ENCODE measurements at places on chromosomes 7 and 10.
A peak's percentile ranks its signal among the peaks of the same experiment; 100 is the strongest.

DNA sequence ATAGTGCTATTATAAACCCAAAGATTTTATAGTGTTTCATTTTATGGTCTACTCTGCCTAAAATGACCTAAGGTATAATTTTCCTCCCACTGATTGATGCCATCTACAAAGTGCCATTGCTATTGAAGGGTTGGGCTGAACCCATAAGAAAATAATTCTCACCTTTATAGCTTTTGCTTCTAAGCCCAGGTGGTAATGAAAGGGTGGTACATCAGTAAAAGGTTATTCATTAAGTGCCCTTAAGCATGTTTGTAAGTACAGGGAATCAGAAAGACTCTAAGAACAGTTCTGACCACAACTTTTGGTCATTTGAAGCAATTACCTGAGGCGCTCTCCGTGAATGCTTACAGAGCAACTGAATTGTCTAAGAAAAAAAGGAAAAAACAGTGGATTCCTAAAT is 1247.3 kb downstream of the NXPH1 start:
- no peak for DNase-seq

- DNase-seq = no peak
Observed at GRCh38 chr7:36986511-36986933, 262.2 kb upstream of the AOAH start.

DNA sequence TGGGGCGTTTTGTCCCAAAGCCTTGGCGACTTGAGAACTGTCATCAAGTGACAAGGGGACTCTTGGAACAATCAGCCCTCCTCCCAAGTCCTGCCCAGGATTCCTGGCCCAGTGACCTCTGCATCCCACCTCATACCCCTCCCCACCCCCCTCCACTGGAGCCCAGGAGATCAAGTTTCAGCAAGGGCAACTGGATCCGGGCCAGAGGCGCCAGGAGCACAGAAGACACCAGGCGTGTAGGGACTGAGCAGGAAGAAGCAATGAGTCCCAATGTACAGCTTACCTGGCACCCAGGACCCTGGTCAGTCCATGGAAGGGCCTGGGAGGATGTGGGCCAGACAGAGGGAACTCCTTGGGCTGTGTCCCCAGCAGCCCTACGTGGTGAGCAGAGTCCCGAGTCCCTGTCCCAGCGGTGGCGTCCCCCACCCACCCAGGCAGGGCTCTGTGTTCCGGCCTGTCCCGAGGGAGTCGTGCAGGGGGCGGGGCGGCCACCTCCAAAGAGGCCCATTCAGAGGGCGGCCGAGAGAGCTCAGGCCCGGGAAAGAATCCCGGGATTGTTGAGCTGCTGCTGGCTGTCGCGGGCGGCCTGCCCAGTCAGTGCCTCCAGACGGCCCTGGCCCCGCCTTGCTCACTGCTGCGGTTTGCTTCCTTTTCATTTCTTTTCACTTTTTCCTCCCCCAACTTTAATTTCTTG is 254.1 kb downstream of the TNS3 start:
- DNase-seq = no peak

DNA sequence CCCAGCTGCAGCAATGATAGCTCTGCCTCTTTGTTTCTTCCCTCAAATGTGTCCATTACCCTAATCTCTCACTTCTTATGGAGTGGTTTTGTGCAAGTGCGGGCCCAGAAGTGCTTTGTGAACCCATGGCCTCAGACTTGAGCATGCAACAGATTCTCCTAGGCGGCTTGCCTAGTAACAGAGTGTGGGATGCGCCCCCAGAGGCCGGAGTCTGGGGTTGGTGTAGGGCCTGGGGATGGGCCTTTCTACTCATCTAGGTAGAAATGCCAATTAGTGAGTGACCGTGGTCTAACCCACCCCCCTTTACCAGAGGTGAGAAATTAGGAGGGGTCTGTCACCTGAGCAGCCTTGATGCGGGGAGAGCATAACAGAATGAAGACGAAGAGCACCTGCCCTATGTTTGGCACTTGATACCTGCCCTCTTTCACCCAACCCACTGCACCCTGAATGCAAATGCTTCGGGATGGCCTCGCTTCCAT is 7.0 kb upstream of the IGFBP1 start:
- DNase-seq = no peak

- no peak for DNase-seq
Observed at GRCh38 chr7:149462101-149462520, 1.2 kb upstream of the ZNF777 start.

GRCh38 chr10:17457083-17457482 is 2.7 kb upstream of the ST8SIA6 start:
- no peak for DNase-seq

- DNase-seq = peak; percentile 79
Observed at GRCh38 chr7:150357270-150357669, 11.4 kb upstream of the REPIN1 start.

DNA sequence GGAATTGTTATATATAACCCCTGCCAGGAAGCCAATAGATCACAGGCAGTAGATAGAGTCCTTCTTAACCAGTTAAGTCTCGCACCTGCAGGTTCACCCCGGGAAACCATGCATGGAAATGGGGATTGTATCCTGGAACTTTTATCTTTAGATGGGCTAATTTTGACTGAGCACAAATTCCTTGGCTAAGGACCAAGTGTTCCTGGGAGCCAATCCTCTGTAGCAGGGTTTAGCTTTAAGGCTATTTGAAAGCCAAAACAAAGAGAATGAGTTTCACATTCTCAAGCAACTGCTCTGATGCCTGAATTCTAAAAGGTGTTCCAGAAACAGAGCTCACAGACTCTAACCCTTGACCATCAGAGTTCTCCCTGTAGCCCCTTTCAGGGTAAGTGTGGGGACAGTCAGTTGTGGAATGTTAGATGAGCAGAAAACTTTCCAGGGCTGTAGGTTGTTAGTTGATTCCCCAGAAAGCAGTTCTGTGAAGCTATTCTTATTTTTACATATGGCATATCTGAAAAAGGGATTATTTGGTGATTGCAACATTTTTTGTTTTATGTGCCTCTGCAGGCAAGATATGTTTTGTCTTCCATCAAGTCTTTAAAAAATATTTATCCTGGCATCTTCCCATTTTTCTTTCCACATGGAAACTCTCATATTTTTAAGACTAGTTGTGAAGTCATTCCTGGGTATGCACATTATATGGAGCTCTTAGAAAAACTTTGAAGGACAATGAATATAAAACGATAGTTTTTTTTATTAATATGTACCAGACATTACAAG is 16.2 kb upstream of the NPVF start:
- no peak for DNase-seq

DNA sequence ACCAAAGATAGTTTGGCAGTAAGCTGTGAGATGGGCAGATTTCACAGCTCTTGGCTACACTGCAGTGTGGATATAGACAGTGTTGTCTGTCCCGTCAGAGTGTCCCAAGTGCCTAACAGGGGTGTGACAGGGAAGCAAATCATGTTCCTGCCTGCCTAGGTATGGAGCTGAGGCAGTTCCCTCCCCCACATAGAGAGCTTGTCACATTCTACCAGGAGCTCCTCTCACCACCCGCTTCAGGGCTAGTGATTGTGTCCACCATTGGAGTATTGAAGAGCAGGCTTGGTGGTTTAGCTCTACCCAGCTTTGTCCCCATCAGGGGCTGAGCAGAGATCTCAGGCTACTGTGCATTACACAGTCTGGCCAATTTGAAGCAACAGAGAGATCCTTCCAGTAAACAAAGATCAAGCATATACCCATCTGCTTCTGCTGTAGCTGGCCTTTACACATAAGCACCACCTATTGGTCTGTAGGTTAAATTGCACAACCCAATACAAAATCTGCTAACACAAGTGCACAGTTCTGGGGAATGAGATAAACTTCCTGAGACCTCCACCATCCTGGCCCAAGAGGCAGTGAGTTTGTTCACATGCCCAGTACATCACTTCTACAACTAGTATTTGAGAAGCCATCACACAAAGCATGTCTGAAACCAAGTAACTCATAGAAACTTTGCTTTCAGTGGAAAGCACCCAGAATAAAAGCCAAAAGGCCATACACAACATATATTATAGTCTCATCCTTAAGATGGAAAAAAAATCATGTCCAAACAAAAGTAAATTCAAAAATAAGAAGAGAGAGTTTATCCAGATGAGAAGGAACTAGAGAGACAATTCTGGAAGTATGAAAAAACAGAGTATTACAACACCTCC is 67.3 kb downstream of the GLCCI1 start:
- DNase-seq = no peak

DNA sequence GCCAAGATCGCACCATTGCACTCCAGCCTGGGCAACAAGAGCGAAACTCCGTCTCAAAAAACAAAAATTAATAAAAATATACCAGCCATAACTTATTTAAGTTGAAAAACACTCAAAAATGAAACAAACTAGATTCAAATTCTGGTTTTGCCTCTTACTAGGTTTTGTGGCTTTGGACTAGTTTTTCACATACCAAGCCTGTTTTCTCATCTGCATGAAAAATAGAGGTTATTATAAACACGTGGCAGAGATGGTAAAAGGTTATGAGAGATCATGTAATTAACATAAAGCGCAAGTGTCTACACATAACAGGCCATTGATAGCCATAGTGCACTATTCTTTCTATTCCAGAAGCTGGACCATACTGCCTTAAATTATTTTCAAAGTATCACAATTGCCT is 35.5 kb upstream of the CABCOCO1 start:
- no peak for DNase-seq

DNA sequence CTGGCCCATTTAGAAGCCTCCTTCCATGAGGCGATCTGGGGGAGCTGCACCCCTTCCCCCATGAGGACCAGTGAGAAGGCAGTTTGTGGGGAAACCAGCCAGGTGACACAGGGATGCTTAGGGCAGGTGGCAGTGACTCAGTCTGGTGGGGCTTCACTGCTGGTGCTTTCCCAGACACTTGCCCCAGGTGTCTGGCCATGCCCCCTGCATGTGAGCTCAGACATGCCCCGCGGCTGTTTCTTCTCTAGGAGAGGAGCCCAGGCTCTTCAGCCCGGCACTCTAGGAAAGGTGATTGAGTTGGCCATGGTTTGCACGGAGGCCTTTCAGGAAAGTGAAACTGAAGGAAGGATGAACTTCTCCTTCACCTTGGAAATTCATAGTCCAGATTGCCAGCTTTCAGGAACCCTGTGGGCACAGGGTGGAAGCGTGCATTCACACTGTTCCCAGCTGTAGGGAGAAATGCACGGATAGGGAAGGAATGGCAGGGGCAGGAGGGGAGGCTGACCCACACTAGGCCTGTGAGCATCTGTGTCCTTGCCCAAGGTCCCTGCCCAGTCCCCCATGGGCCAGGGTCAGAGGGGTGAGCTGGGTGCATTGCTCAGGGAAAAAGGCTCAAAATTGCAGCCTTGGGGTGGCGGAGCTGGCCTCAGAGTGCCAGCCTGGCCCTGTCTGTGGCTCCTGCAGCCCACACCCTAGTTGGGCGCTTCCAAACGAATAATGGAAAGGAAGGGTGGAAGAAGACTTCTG is 359.1 kb downstream of the GLRX3 start:
- no peak for DNase-seq

GRCh38 chr7:80644054-80644453 is 5.6 kb downstream of the CD36 start:
- no peak for DNase-seq

- no peak for DNase-seq
Observed at GRCh38 chr7:84914598-84914997, 272.3 kb downstream of the SEMA3D start.

- DNase-seq = no peak
Observed at GRCh38 chr7:93097388-93097787, 20.4 kb downstream of the SAMD9 start.

Measured in activated CD8-positive, alpha-beta memory T cell treated with anti-CD3 and anti-CD28 coated beads, Interleukin-2, amount 50 U/mL, for 4 hours (primary cell).